ENCODE measurements at places on chromosomes 13 and 19.

GRCh38 chr19:49056101-49056901 is 1.2 kb downstream of the CGB7 start:
- DNase-seq, result no peak

- peak; percentile 95 for DNase-seq
These were observed 3.7 kb downstream of the ANGPTL8 start for GRCh38 chr19:11242864-11243797.

- no peak for DNase-seq
These were observed 2.4 kb upstream of the PKN1 start for GRCh38 chr19:14430712-14431111.

DNA sequence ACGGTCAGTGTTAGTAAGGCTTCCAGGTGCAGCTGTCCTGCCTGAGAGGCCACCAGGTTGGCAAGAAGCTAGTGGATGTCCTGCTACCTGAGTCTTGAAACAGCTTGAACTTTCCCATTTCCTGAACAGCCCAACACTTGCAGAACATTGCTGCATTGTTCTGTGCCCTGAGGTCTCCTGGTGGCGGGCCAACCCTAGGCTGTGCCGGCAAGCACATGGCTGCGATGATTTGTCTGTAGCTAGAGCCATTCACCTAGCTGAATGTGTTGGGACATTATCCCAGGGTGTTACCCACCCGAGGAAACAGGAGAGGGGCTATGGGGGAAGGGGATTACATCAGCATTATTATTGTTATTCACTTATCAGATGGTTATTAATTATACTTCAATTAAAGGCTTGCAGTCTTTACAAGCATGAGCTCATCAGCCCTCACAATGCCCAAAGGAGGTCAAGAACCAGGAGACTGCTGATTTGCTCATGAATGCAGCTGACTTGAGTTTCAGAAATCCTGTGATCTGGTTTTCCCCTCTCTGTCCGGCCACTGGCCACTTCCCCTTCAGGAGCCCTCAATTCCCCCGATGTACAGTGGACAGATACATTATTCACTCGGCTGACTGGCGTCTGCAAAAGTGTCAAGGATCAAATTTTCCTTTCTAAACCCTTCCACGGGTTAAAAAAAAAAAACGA is 187.6 kb upstream of the TSC22D1 start:
- DNase-seq, result no peak

DNA sequence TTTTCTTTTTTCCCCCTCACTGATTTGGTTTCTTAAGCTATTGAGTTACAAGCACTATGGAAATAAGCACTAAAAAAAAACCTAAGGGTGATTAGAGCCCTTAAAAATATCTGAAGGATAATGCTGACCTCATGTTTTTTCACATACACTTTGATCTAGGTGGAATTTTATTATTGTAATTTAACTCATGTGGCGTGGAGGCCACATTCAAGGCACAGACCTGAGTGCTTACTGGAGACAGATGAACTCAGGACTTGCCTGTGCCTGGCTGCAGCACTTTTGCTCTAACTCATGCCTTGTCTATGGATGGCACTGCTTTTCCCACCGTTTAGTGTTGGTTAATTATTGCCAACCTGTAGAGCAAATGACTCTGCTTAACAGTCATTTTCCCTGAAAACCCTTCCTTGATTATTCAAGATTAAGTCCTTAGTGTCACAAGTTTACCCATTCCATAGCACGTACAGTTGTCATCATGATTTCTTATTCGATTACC is 541.4 kb downstream of the GPC6 start:
- no peak for DNase-seq

- DNase-seq, result peak; percentile 60
These were observed 7.1 kb upstream of the ERVV-2 start for GRCh38 chr19:53037101-53038097.

- no peak for DNase-seq
These were observed 586.6 kb downstream of the SLITRK1 start for GRCh38 chr13:83295686-83296085.

DNA sequence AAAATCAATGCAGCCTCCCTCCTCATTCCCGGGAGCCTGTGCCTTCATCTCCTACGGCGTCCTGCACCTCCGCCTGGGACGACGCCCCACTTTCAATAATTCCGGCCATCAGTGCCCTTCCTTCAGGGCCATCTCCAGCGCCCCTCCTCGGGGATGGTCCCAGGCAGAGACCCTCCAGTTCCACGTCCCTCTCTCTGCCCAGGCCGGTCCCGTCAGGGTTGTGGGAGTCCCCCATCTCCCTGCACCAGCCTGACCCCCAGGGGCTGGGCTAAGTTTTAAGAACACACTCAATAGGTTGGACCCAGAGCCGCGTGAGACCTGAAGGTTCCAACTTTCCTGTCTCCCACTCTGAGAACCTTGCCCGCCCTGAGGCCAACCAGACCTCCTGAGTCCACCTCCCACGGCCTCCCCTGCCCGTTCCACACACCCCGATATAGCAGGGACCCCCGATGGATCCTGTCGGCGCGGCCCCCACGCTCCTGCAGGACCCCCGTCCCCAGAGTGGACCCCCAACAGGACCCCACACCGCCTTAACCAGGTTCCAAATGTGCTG is 646 bp downstream of the TMEM161A start:
- peak; percentile 5 for DNase-seq

- DNase-seq, result no peak
These were observed 30.7 kb downstream of the ZNF793 start for GRCh38 chr19:37537391-37537947.

DNA sequence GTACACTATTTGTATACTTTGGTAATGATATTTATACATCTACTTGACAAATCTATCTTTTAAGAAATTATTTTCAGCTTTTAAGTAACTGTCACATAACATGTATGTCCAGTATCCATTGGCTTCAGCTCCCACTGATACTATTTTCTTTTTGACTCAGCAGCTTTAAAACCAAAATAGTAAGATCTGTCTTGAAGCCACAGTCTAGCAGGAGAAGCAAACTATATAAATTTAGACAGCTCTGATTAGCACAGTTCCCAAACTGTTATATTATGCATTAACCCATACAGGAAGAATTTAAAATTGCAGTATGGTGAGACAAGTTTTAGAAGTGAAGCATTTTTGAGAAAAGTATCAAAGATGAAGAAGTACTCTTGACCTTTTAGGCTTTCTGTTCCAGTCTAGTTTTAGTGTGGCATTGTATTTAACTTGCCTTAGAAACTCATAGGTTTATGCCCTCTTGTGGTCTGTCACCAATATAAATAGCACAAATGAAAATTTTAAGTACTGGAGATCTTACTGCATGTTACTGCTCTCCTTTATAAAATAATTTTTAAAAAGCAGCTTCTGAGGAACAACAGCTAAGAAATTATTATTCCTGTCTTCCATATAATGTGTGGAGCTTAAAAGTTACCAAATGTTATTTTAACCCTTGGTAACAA is 24.7 kb downstream of the URI1 start:
- no peak for DNase-seq
